ENCODE measurements at places on chromosomes 3 and 15. TPM values are rescaled to one million over a fixed set of nuclear protein-coding genes. Genes with fewer than 3 reads are reported as not detected.

The LMCD1 gene
- 211 TPM for total RNA-seq

The AGBL1 gene
- total RNA-seq, result not detected

The WDR49 gene
- 2.2 TPM for total RNA-seq

The WDR72 gene
- not detected for total RNA-seq

The IQCF5 gene
- total RNA-seq, result not detected

The CCDC50 gene
- total RNA-seq, result 221 TPM

The NEK10 gene
- 0.44 TPM for total RNA-seq

The ELL3 gene
- total RNA-seq, result 2.6 TPM

The ADAM10 gene
- total RNA-seq, result 58.6 TPM

The KLHL40 gene
- total RNA-seq, result not detected

The GALNT15 gene
- 790 TPM for total RNA-seq

The IMPG2 gene
- 0.33 TPM for total RNA-seq

The SIN3A gene
- 32.6 TPM for total RNA-seq

The LRRC28 gene
- 37.7 TPM for total RNA-seq

The CLDN11 gene
- total RNA-seq, result 18.1 TPM

The U2SURP gene
- 94.5 TPM for total RNA-seq

The MYO9A gene
- 54.6 TPM for total RNA-seq

The QRICH1 gene
- 65.6 TPM for total RNA-seq

The RBM15B gene
- 27.7 TPM for total RNA-seq

The GPR62 gene
- not detected for total RNA-seq

The OSTN gene
- not detected for total RNA-seq

The TGM4 gene
- not detected for total RNA-seq

The GUCA1C gene
- total RNA-seq, result not detected

The ZKSCAN7 gene
- total RNA-seq, result 4.1 TPM

The REC114 gene
- total RNA-seq, result not detected

The CCR3 gene
- total RNA-seq, result not detected

The COL7A1 gene
- 0.51 TPM for total RNA-seq

The P2RY1 gene
- 14.3 TPM for total RNA-seq

Data from subcutaneous adipose tissue (tissue), 4 donors.